ENCODE measurements at places on chromosomes 13 and 19.

DNA sequence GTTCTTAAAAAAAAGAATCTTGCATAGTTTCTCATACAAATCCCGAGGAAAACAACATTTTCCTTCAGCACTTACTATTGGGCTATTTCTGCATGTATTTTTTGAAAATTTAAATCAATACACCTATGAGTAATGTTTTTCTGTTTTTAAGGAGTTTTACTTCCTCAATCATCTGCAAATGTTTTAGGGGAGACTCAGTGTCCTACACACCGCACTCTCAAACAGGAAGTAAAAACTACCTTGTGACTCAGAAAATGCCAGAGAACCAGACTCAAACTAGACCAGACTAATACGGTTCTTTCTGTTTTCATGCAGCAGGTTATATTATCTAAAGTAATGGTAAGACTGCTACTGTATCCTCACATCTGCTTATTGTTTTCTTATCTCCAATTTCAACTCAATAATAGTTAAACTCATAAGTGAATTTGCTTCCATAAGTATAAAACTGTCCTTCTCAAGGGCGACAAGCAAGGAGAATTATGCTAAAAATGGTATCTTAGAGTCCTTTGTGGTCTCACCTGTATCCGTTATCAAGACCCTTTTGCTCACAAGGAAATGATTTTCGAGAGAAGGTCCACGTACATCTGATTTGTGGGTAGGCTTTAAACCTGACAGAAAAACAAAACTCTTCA is 52.5 kb downstream of the FLT3 start:
- no peak for DNase-seq

GRCh38 chr19:51450730-51451307 is 7.4 kb downstream of the SIGLEC8 start:
- no peak for DNase-seq

DNA sequence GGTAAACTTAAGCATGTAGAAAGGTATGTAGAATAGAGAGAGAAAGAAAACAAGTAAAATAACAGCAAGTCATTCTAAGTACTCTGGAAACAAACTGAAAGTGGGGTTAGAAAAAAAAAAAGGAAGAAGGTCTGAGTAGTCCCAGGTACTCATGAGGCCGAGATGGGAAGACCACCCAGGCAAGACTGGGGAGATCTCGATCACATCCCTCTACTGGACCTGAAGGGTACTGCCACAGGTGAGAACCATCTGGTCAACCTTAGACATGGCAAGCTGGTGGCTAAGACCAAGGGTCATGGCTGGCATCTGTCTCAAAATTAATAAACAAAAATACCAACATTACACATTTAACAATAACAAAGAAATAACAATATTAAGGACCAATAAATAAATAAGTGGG is 36.3 kb upstream of the ZNF724 start:
- no peak for DNase-seq

DNA sequence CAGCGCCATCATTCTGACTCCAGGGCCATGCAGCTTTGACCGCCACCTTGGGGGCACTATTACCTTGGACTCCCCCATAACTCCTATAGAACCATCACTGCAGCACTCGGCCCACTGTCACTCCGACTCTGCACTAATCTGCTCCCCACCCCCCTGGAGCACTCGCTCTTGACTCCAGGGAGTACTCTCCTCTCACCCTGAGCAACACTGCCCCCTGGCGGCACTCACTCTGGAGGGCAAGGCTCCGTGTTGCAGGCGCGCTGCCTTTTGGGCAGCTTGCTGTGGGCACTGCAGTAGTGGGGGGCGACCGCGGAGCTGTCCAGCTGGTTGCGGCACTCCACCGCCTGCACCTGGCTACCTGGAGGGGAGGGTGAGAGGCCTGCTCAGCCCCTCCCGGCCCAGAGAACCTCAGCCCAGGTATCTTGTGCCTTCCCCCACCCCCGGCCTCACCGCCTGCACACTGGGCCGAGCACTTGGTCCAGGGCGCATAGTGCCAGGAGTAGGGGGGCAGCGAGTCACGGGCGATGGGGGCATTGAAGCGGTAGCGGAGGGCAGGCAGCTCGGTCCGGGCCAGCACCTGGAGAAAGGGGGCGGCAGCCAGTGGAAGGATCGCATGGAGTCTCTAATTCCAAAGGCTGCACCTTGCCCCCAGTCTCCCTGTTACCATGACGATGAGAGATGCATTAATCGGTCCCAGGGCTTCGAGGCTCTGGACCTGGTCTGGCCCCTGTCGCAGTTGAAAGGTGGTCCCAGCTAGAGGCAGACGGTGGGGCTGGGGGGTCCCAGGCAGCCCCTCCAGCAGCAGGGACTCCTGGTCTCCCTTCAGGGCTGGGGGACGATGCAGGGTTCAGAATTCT is 8.9 kb upstream of the MYO1F start:
- no peak for DNase-seq

GRCh38 chr13:113746671-113747070 is 12.4 kb upstream of the TMEM255B start:
- no peak for DNase-seq

- no peak for DNase-seq
These were observed 127.6 kb downstream of the COG6 start for GRCh38 chr13:39783051-39783450.

DNA sequence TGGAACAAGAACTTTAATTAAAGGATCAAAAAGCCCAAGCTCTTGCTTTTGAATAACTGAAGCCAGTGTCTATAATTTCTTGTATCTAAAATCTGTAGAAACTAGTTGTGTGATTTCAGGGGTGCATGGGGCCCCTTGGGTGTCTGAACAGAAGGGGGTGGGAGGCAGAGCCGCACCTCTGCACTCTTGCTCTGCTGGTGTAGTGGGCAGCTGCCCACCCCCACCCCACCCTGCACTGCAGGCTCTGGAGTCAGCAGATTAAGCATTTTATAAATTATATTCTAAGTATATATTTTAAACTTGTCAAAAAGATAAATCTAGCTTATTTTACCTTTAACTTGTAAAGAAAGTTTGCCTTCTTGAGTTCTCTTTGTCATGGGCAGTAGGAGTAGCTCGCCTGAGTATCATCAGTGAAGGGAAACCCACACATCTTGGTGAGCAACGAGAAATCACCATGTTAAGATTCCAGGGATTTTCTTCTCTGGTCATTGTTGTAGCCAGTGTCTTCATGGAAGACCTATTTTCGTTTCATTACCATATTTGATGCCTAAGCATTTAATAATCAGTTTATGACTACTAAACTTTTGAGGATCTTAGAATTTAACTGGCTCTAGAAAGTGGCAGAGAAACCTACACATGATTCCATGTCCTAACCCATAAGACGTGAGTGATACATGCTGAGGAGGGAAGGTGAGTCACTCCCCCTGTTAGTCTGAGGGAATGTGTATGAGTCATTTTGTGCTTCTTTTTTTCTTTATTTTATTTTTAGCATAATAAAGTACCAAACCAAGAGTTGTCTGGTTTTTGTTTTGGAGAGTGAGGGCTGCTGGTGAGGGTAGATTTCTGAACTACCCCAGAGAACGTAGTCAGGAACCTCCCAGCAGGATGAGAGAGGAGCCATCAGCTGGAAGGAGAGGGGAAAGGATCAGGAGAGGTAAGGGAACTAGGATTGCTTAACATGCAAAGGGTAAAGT is 7.7 kb downstream of the UBE2L5 start:
- DNase-seq = peak; percentile 65

DNA sequence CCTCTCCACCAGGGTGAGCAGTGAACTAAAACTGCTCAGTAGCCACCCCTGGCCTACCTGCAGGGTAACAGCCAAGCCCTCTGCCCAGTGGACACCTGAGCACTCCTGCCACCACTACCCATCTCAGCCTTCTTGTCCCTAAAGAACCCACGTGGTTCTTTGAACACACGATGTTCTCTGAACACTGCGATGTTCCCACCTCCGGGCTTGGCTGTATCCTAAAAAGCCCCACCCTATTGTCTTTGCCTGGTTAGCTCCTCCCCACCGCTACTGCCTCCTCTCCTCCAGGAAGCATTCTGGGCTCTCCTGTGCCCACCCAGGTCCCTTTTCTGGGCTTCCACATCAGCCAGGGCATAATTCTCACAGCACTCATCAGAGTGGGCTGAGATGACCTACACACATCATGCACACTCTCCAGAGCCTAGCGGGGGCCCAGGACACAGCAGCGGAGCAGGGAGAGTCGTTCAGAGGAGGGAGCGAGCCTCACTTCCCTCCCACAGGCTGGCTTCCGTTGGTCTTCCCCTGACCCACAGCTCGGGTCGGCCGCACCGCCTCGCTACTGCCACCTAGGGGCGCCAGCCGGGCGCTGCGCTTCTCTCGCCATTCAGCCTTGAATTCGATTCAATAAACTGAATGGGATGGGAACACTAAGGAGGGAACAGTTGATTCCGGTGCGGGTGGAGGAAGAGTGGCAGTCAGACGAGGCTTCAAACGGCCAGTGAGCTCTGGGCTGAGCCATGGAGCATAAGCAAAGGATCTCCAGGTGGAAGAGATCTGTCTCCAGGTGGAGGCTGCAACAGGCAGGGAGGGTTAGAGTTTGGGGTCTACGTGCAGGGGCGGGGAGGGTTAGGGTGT is 3.2 kb downstream of the ELAVL1 start:
- peak; percentile 43 for DNase-seq

DNA sequence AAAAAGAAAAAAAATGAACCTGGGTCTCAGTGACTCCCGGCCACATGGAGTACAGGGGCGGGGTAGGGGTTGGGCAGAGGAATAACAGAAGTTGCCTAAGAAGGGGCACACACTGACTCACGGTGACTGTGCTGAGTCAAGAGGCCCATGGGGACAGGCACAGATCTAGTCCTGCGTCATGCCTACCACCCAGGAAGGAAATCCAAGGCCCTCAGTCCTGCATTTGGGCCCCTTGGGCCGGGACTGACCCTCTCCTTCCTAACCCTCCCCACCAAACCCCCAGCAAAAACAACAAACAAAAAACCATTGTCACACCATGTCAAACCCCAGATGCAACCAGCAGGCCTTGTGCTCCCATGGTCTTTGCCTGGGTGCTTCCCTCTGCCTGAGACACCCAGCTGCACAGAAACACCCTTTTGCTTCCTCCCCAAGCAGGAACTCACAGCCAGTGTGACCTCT is 9.6 kb upstream of the NOTCH3 start:
- DNase-seq = no peak

GRCh38 chr13:100399455-100399854 is 189.1 kb downstream of the GGACT start:
- no peak for DNase-seq

- DNase-seq = no peak
These were observed 12.7 kb upstream of the DPY19L3 start for GRCh38 chr19:32392901-32393300.

DNA sequence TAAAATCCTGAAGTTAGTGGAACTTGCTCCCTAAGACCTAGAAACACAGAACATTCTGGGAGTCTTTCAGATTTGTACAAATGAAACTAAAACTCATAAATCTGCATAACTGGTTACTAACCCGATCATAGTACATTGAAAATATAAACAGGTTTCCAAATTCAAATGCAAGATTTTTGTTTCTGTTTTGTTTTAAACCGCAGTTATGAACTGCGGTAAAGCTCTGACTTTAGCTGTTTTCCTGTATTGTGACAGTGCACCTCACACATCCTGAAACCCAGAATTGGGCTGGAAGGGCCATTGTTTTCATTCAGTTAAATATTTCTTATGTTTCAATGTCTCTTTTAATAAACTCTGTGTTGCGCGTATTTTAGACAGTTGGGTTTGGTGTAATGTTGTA is 204.7 kb downstream of the SHISA2 start:
- no peak for DNase-seq

DNA sequence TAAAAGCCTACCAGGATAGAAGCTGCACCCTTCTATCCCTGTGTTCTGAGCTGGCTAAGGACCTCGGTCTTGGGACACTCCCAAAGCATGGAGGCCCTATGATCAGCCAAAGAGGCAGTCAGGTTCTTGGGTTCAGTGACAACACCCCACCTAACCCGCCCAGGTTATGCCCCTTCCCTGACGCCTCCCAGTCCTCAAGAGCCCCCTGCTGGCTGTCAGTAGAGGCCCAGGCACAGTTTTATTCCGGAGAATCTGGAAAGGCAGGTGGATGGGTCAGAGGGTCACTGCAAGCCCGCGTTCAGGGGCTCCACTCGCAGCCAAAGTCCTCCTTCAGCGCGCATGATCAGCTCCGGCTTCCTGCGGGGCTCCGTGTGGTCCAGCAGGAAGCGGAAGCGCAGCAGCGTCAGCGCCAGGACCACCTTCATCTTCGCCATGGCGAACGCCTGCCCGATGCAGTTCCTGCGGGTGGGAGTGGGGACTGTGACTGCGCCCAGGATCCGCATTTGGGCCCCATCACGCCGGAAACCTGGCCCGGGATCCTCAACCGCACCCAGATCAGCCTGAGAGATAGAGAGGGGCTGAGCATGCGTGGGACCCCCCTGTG is 22.3 kb downstream of the OR10H3 start:
- no peak for DNase-seq

DNA sequence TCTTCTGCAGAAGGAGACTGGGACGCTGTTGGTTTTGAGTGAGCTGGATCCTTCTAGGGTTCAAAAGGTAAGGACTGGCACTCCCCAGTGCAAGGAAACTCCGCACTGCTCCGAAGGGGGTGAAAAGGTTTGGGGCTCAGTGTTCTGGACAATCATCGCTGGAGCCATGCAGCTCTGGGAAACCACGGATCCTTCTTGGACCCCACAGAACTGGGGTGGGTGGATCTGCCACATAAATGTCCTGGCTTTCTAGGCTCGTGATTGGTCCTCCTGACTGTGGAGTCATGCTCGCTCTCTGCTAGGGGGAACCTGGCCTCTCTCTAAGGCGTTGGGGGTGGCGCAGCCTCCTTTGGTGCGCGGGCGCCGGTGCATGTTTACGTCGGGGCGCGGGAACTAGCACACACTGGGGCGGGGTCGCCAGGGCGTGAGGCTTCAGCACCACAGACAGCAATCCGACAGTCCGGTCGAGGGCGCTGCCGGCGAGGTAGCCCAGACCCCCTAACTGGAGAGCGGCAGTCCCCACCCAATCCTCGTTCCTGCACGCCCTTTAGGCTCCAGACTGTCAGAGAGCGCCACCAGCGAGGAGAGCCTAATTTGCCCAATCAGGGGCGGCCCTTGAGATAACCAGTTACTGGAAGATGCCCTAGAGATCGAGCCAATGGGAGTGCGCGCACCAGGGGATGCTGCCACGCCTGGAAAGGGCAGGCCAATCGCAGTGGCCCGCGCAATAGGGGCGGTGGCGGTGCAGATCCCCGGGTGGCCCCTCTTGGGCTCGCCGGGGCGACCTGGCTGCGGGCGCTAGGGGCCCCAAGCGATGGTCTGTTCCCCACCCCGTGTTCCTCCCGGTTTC is 913 bp upstream of the ELAVL3 start:
- DNase-seq = peak; percentile 59

All from AG04450 (cell line).